ENCODE measurements at places on chromosomes 3 and 15. TPM values are rescaled to one million over a fixed set of nuclear protein-coding genes. Genes with fewer than 3 reads are reported as not detected.

Gene DVL3
- total RNA-seq = 59.2 TPM

Gene MGLL
- 0.12 TPM for total RNA-seq

Gene TMEM266
- 1.1 TPM for total RNA-seq

Gene CKMT1A
- total RNA-seq = 1.7 TPM

Gene ADAMTS7
- 19.2 TPM for total RNA-seq

Gene GPR62
- total RNA-seq = 0.21 TPM

Gene CHRFAM7A
- total RNA-seq = 0.46 TPM

Gene FHIT
- total RNA-seq = 3.2 TPM

DNA sequence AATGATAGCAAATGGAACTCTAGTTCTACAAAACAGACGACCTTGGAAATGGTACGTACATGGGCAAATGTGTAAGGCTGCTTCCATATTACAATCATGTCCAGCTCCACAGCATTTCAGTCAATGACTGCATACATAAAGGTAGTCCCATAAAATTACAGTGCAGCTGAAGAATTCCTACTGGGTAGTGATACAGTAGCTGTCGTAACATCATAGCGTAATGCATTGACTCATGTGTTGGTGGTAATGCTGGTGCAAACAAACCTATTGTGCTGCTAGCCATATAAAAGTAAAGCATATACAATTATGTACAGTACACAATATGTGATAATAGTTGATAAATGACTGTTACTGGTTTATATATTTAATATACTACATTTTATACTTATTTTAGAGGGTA, 18.5 kb downstream of the TTC23 start:
- DNase-seq = no peak

GRCh38 chr3:63933459-63933858, 21.3 kb upstream of the SCAANT1 start:
- no peak for DNase-seq

DNA sequence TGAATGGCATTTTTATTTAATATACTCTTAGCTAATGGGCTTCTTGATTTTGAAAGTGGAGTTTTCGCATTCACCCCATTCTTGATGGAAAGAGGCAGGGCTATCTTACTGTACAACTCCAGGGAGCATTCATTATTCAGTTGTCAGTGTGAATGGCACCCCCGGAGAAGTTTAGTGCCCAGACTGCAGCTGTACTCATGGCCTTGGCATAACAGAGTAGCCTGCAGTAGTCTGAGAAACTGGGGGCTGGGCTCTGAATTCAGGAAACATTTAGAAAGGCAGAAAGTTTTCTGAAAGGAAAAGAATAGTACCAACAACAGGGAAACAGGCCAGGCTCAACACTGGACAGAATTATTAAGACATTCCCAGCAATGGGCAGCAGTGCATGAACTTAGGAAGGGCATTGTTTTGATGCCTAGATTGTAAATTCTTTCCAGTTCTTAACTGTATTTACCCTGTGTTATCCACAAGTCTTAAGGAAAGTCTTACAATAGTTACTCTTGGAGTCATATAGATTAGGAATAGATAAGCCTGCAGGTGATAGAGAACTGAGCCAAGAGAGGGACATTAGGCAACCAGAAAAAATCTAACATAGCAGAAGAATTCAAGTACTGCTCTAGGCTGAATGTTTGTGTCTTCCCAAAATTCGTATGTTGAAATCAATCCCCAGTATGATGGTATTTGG, 44.4 kb downstream of the TIPARP start:
- no peak for DNase-seq

GRCh38 chr3:62670351-62670750, 204.9 kb downstream of the CADPS start:
- no peak for DNase-seq

DNA sequence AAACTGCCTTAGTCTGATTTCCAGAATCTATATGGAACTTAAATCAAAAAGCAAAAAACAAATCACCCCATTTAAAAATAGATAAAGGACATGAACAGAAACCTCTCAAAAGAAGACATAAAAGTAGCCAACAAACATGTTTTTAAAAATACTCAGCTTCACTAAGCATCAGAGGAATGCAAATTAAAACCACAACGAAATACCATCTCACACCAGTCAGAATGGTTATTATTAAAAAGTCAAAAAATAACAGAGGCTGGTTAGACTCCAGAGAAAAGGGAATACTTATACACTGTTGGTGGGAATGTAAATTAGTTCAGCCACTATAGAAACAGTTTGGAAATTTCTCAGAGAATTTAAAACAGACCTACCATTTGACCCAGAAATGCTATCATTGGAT, 367.9 kb downstream of the ZIC4 start:
- DNase-seq = no peak

GRCh38 chr3:111885578-111885977, 26.5 kb downstream of the PHLDB2 start:
- no peak for DNase-seq

- no peak for DNase-seq
Observed at GRCh38 chr3:183680061-183680460, 17.5 kb upstream of the YEATS2 start.

DNA sequence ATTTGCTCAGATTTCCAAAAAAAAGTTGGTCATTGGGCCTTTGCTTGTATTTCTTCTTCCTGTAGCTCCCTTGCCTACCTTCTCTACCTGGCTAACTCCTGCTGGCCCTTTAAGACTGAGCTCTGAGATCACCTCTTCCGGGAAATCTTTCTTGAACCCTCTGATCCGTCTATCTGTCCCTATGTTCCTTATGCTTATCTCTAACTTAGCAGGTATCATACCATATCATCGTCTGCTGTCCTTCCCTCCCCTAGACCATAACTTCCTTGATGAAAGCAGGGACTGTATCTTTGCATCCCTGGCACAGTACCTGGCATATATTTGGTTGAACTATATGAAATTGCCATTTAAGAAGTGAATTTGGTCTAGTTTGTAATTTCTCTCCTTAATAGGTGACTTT, 42.3 kb downstream of the PDE8A start:
- DNase-seq = no peak

DNA sequence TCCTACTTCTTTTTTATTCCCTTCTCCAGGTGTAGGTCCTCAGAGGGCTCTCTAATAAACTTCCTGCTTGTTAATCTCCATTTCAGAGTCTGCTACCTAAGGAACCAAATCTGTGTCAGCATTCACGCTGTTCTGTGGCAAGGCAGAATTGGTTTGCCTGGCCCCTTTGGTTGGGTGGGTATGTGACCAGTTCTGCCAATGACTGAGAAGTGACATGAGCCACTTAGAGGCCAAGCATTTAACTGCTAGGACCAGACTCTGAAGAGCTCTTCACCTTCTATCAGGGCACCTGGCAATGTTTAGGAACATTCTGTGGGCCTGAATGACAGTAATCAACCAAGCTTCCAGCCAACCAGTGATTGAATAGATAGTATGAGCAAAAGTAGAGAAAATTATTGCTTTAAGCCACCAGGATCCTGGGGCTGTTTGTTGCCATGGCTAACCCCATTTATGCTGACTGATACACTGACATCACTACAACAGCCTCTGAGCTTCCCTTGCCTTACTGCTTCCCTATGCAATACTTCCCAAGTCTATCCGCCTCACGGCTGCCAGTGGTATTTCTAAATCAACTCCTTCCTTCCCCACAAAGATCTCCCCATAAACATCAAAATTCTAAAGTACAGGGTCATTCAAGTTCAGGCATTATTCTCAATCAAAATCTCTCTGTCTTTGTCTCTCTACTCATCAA, 7.6 kb downstream of the FRMD4B start:
- no peak for DNase-seq

DNA sequence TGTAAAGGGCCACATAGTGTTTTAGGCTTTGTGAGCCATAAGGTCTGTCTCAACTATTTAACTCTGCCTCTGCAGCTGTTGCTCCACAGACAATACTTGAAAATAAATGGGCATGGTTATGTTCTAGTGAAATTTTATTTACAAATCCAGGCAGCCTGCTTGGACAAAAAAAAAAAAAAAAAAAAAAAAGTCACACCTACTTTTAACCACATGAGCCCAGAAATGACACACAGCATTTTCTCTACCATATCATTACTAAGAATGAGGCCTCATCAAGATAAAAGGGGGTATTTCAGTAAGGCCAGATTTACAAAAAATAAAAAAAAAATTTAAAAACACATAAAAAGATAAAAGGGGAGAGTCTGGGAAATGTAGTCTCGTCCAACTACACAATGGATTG, 1.7 kb upstream of the NGLY1 start:
- DNase-seq = no peak

- no peak for DNase-seq
Observed at GRCh38 chr3:135760581-135760980, 204.9 kb upstream of the PPP2R3A start.
